OCI-M1 (cell line): ENCODE measurements at places on chromosomes 2 and 18.

- DNase-seq = no peak
Measured at GRCh38 chr2:20649976-20650375, 922 bp downstream of the HS1BP3 start.

- no peak for DNase-seq
Measured at GRCh38 chr18:61833978-61834377, 58.8 kb downstream of the RNF152 start.

GRCh38 chr2:651951-652373 lies 25.2 kb downstream of the TMEM18 start:
- DNase-seq = no peak

DNA sequence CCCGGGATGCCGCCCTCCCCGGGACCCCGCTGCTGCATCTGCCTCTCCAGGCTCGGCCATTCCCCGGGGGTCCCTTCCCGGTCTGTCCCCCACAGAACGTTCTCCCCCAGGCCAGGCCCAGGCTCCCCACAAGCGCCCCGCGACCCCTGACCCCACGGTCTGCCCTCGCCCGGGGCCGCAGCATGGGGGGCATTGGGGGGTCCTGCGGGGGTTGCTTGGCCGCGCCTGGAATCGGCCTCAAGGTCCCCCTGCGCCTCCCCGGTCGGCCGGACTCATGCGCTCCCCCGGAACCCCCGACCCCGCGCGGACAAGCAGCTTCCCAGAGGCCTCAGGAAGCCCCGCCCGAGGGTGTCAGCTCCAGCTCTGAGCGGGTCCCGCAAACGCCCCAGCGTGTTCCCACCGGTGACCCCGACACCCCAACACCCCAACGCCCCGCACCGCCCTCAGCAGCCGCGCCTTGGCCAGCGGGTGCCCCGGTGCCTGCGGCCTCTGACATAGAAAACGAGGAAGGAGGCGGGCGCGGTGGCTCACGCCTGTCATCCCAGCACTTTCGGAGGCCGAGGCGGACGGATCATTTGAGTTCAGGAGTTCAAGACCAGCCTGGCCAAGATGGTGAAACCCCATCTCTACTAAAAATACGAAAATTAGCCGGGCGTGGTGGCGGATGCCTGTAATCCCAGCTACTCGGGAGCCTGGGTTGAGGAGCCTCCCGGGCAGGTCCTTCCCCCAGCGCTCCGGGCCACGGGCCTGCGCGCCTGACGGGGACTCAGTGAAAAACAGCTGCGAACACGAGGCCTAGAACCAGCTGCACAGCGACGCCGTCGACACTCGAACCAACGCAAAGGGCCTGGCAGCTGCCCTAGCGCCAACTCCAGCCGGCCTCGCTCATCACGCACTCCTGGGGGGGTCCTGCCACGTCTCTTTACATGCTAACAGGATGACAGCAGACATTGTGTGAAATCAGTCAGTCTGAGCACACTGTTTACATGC lies 61.8 kb upstream of the CTDP1 start:
- DNase-seq = no peak

- DNase-seq = no peak
Measured at GRCh38 chr2:188414411-188414810, 122.7 kb downstream of the GULP1 start.

DNA sequence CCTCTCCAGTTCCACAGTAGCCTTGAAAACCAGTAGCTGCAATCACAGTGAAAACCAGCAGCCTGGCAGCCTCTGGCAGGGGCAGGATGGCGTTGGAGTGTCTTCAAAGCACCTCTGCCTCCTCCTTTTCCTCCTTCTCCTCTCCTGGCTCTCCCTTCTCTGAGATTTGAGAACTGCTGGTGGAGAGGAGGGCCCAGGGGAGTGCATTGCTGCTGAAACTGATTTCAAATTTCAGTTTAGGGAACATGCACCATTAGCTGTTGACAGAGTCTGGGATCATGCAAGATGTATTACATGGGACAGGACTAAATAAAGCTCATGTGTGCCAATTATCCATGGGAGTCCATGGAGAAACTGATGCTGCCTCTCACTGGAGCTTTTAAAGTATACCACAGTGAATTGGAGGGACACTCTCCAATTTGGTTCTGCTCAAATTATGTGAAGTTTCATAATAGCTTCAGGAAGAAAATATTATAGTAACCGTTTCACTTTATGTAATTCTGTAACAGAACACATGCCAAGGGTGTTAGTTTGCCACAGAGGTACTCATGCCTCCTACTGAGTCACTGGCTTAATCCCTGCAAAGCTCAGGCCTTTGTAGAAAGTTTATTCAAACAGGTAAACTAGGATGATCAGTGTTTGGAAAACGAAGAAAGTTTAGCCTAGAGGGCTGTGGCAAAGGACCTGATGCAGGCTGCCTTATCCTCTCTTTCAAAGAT lies 146.1 kb downstream of the PRPF40A start:
- no peak for DNase-seq

- DNase-seq = no peak
Measured at GRCh38 chr2:20976527-20976926, 67.3 kb downstream of the APOB start.

DNA sequence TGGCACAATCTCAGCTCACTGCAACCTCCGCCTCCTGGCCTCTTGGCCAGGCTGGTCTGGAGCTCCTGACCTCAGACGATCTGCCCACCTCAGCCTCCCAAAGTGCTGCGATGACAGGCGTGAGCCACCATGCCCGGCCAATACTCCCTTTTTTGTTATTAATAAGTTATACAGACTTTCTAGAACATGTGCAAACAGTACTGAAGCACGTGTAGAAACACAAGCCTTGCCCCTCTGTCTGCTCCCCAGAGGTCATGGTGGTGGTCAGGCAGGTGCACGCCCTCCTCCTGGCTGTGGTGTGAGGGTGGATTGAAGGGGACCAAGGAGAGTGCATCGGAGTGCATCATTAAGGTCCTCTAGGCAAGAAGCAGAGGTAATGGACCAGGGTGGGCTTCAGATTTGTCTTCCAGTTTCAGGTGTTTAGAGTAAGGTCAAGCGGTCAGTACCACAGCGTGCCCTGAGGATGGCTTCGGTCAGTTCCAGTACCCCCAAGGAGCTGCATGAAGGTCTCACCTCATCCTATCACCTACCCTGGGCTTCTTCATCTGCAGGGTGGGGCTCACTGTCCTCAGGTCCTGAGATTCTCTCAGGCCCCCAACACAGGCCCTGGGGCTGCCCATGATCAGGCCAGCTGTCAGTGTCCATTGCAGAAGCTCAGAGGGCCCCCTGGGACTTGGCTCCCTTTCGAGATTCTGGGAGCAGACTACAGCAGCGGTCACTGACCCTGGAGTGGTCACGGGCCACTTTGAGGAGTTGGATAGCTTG lies 124.3 kb downstream of the GLI2 start:
- no peak for DNase-seq

- DNase-seq = no peak
Measured at GRCh38 chr2:119212139-119212800, 11.4 kb upstream of the STEAP3 start.

DNA sequence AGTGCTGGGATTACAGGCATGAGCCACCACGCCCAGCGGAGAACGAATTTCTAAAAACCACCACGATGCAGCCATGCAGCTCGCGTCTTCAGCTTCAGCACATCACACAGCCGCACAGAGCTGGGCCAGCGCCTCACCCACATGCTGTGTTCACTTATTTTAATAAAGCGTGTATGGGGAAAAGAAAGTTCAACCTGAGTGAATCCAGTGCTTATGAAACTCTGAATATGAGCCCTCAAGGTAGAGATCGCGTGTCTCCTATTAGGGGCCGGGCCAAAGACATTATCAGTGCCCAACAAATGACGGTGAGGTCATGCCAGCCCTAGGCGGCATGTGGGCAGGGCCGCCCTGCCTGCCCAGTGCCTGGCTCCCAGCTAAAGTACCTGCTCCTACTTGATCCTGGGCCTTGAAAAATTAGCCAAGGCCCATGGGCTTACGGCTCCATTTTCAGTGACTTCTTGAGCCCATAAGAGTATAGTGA lies 44.3 kb downstream of the SPRED2 start:
- no peak for DNase-seq

- DNase-seq = peak; percentile 12
Measured at GRCh38 chr2:29810956-29811355, 110.4 kb downstream of the ALK start.

DNA sequence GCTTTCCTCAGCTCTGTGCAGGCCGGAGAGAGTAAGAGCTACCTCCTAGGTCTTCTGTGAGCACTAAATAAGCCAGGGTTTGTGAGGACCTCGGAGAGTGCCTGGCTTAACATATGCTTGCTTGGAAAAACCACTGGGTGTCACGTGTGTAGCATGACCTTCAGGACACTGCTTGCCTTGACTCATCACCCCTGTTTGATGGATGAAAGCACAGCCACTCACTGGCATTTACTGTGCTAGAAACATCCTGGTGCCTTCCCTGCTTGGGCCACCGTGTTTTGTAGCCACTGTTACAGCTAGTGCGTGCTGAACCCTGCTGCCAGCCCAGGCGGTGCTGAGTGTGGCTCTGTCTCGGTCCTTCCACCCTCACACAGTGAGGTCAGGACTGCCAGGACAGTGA lies 34.8 kb upstream of the ITM2C start:
- no peak for DNase-seq

GRCh38 chr18:49959176-49959575 lies 145.8 kb upstream of the ACAA2 start:
- no peak for DNase-seq

- DNase-seq = peak; percentile 54
Measured at GRCh38 chr2:171703574-171704347, 16.5 kb downstream of the DYNC1I2 start.

GRCh38 chr2:157460384-157460837 lies 16.5 kb upstream of the CYTIP start:
- no peak for DNase-seq

DNA sequence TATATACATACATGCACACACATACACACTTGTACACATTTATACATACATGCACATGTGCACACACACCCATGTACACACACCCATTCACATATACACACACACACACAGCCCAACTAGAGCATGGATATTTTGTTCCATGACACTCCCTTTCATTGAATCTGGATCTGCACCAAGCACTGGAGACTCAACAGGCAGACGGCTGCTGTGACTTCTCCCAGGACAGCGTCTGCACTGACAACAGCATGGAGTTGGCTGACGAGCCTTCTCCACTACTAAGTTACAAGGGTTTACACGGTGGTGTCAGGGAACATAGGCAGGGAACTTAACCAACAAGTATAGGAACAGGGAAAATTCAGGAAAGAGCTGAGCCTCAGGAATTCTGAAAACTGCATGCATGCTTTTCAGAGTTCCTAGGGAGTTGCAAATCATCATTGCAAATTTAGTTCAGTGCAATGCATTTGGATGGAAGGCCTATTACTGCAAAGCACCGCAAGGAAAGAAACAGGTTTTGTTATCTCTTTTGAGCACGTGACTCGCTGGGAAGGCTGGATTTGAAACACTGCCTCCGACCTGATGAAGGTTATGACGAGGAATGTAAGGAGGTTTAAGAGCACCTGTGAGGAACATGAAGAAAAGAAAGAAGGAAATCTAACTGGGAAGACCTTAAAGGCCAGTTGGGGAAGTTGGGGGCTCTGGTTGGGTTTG lies 35.9 kb downstream of the TMEM18 start:
- no peak for DNase-seq

DNA sequence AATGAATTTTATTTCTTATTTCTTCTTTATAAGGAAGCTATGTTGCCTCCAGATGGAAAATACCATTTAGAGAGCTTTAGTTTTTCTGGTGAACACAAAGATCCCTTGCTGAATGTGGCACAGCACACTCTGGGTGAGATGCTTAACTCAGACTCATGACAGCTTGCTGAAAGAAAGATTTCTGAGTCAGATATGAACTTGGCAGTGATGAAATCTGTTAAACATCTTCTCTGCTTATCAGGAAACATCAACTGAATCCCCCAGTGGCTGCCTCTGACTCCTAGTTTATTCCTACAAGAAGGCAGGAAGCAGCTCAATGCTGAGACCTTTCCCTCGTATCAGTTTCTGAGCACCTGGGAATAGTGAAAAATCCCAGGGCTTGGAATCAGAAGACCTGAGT lies 162.8 kb downstream of the OSR1 start:
- no peak for DNase-seq

GRCh38 chr2:27095745-27096651 lies 9.4 kb downstream of the KHK start:
- peak; percentile 76 for DNase-seq
